Fibroblast of skin of abdomen (primary cell): ENCODE measurements at places on chromosomes 4 and X.

GRCh38 chr4:152938237-152938947 is 2.3 kb downstream of the FHDC1 start:
- DNase-seq: no peak

DNA sequence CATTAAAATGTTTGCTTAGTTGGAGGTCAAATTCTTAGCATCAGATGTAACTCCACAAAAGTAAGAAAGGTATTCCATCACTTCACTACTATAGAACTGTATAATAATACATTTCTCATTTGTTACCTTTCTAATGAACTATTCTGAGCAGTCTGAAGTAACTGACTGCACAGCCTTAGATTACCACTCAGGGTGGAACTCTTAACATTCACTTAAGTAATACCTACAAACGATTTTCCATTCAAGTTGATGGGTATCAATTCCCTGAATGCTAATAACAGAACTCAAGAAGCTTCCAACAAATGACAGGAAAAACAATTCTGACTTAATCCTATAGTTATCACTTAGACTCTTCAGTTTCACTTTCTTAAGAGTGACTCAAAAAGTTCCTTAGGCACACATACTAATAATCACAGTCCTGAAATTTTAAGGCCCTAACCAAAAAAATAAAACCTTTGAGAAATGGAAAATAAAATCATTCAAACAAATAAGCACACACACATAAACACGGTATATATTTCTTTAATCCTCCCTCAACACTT is 20.9 kb downstream of the HNRNPD start:
- no peak for DNase-seq

- DNase-seq: no peak
Measured at GRCh38 chr4:148808416-148808815, 366.2 kb upstream of the NR3C2 start.

DNA sequence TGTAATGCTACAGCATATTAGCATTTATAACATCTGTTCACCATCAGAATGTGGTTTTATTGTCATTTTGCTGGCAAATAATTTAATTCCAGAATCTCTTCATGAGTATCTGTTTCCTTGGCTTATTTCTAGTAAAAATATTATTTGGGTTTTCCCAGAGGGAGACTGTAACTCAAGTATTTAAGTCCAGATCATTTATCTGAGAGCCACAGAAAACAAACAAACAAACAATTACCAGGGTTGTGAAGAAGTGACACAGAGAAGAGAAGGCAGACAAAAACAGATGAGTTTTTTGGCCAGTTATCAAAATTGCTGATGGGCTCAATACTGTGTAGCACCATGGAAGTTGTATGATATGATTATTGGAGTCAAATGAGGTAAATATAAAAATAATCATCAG is 515.1 kb downstream of the TECRL start:
- no peak for DNase-seq

GRCh38 chr4:8207314-8207713 is 8.2 kb downstream of the SH3TC1 start:
- no peak for DNase-seq

GRCh38 chrX:49176421-49177326 is 5.0 kb downstream of the PLP2 start:
- DNase-seq: no peak

- no peak for DNase-seq
Measured at GRCh38 chr4:20217521-20217920, 34.2 kb upstream of the SLIT2 start.

- no peak for DNase-seq
Measured at GRCh38 chr4:174538123-174538875, 16.0 kb upstream of the HPGD start.

DNA sequence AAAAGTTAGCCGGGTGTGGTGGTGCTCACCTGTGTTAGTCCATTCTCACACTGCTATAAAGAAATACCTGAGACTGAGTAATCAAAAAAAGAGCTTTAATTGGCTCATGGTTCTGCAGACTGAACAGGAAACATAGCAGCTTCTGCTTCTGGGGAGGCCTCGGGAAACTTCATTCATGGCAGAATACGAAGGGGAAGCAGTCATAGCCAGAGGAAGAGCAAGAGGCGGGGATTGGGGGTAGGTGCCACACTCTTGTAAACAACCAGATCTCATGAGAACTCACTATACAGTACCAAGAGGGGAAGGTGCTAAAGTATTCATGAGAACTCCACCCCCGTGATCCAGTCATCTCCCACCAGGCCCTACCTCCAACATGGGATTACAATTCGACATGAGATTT is 64.1 kb downstream of the BEND4 start:
- DNase-seq: no peak

GRCh38 chr4:129239088-129239487 is 143.1 kb downstream of the C4orf33 start:
- DNase-seq: peak; percentile 36

DNA sequence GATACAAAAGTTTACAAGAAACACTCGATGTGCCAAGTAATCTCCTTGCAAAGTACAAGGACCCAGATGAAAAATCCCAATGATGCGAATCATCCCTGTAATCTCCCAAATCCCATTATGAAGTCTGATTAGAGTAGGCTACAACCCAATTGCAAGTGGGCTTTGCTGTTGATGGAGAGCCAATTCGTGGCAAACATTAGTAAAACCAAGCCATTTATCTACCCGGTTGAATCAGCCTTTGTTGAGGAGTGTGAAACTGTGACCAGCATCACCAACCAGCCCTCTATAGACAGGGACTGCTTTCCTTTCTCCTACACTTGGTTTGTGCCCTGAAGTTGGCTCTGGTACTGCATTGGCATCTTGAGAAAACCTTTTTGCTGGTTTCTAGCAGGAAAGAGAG is 1.2 kb upstream of the PRPS2 start:
- DNase-seq: no peak

DNA sequence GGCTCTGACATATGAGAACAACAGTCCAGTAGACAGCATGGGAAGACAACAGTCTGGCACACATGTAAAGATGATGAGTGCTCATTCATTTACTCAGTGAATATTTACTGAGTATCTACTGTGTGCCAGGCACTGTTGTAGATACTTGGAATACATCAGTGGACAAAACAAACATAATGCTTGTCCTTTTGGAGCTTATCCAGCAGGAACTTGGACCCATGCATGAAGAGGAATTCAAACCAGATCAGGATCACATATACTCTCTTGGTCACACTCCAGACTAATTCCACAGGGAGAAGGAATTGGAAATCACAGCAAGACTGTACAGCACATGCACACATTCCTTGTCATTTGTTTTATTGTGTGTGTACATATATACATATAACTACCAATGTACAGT is 217.6 kb upstream of the TTC29 start:
- DNase-seq: no peak
